ENCODE measurements at places on chromosomes 13 and 19.

DNA sequence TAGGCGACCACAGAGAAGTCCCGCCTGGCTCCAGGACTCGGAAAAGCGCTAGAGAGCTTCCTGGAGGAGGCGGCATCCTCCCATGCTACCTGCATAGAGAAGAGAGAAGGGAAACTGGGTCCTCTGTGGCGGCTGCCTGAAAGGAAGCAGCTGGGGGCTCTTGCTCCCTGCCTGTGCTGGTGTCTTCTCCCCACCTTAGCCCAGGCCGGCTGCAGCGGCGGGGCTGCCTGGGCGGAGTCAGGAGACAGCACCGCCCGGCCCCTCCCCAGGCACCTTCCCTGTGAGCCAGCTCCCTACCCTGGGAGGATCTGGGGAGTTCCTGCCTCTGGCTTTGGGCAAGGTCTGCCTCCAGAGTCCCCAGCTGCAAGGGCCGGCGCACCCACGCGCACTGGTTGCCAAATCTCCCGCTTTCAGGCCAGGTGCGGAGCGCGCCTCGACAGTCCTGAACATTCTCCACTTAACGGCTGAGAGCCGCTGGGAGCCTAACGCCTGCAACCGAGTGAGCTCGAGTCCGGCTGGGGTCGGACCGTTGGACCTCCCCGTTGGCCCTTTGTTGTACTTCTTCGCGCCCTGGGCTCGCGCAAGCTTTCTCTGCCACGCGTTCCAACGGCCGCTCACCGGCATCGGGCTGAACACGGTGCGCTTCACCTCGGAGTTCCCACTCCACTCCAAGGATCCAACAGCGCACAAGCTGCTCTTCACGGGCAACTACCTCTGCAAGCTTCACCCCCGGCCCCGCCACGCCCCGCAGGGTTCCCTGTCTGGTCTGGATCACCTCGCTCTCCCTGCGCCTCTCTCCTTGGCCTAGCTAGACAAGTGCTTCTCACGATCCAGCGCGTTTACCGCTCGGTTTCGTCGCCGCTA, 21.8 kb upstream of the ZNF30 start:
- DNase-seq: no peak

GRCh38 chr19:50051964-50052363, 26.2 kb downstream of the ZNF473 start:
- no peak for DNase-seq

DNA sequence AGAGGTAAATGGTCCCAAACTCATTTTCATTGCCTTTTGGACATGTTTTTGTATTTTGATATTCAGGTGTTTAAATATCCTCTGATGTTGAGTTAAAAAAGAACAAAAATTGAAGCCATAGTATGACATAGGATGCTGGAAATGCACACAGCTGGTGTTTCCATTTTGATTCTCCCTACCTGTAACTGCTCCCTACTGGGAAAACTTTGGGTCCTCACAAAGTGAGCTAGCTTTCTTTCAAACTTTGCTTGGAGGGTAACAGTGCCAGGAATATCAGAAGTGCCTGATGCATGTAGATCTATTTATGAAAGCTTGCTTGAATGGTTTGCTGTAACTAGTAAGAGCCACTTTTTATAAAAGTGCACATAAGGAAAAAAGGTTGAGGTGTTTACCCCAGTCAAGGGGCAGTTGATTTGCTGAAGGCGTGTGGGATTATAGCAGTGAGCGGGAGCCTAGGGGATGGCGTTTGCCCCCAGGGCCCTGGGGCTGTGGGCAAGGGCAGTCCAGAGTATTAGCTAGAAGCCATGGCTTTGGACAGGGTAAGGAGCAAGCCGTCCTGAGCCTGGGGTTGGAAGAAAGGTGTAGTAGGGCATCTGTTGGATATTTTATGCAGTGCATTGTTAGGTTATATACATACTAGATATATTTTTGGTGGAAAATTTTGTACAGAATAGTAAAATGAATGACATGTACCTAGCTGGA, 4.3 kb downstream of the RPS9 start:
- no peak for DNase-seq

DNA sequence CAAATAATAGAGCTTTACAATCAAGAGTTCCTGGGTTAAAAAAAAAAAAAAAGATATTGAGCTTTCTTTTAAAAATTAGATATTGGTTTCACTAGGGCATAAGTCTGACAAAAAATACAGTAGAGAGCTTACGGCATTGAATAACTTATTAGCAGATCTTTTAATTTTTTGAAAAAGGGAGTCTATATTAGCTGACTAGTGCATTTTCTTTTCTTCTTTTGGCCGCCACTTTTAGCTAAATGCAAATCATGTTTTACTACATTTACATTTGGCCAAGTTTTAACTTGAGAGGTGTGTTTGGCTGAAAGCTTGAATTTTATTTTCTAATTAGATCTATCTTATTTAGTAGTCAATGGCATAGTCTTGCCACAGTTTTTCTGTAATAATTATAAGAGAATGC, 43.4 kb downstream of the SPRY2 start:
- no peak for DNase-seq

DNA sequence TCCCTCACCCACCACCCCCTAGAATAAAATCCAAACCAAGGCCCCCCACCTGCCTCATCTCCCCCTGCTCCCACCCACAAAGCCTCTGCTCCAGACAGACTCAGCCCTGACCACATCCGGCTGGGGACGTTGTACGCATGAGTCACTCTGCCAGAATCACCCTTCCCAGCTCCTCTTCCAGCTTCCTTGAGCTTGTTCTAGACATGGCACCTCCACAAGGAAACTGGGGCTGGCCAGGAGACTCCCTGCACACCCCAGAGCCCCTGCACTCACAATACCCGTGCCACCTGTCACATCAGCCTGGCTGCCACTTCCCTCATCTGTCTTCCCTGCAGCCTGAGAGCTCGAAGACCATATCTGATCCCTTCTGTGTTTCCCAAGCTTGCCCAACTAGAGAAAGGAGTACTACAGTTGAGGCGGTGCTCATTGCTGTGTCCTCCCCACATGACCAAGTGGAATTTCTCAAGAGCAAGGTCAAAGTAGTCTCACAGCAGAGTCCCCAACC, 9.7 kb downstream of the DEDD2 start:
- peak; percentile 52 for DNase-seq

DNA sequence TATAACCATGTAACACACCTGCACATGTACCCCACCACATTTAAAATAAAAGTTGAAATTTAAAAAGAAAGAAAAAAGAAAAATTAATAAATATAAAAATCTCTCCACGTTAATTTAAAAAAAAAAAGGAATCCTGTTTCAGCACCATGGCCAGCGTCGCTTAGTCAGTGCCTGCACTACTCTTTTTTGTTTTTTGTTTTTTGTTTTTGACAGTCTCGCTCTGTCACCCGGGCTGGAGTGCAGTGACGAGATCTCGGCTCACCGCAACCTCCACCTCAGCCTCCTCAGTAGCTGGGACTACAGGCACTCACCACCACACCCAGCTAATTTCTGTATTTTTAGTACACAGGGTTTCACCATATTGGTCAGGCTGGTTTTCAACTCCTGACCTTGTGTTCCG, 835.9 kb downstream of the UQCRFS1 start:
- no peak for DNase-seq

GRCh38 chr13:47100214-47100853, 203.5 kb upstream of the HTR2A start:
- DNase-seq: no peak

DNA sequence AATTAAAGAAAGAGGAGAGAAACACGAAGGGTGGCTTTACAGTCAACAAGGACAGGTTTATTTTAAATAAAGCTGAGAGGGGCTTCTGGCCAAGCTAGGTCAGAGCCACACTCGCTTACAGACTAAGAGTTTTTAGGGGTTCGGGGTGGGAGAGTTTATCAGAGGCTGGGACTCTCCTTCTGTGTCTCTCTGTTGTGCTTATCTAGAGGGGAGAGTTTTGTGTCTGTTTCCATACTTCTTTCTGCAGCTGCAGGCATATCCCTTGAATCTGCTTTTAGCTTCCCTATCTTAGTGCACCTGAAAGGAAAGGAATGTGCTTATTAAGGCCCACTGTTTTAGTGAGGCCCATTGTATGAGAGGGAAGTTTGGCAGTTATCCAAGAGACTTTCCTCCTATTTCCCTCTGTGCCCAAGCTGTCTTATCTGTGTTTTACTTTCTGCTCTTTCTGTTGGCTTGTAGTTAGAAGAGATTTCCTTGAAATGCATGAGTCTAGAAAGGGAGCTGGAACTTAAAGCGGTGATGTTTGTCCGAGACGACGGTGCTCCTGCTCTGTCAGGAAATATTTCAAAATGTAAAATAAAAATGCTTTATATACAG, 275.3 kb downstream of the KCTD12 start:
- no peak for DNase-seq
